ENCODE measurements at places on chromosomes 2 and 18.

- DNase-seq = no peak
Measured at GRCh38 chr18:28357766-28358401, 181.0 kb upstream of the CDH2 start.

DNA sequence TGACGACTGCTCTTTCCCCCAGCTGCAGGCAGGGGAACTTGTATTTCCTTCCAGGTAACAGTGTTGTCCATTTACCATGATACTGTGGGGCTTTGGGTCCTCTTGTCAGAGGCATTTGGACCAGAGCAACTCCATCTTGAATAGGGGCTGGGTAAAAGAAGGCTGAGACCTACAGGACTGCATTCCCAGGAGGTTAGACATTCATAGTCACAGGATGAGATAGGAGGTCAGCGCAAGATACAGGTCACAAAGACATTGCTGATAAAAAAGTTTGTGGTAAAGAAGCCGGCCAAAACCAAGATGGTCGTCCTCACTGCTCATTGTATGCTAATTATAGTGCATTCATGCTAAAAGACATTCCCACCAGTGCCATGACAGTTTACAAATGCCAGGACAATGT lies 249.5 kb downstream of the SLC4A3 start:
- DNase-seq = no peak

GRCh38 chr18:72986103-72986502 lies 118.3 kb upstream of the NETO1 start:
- DNase-seq = peak; percentile 74

DNA sequence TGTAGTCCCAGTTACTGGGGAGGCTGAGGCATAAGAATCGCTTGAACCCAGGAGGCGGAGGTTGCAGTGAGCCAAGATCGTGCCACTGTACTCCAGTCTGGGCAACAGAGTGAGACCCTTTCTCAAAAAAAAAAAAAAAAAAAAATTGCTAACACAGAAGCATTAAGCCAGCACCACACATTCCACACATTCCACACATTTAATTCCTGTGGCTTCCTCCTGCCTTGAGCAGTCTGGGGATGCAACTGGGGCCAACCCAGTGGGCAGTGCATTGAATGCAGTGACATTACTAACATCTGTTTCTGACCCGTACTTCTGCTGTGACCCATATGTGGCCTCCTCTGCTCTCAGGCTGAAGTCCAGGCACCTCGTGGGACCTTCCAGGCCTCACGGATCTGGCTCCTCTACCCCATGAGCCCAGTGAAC lies 107.0 kb downstream of the BCL2L11 start:
- no peak for DNase-seq

DNA sequence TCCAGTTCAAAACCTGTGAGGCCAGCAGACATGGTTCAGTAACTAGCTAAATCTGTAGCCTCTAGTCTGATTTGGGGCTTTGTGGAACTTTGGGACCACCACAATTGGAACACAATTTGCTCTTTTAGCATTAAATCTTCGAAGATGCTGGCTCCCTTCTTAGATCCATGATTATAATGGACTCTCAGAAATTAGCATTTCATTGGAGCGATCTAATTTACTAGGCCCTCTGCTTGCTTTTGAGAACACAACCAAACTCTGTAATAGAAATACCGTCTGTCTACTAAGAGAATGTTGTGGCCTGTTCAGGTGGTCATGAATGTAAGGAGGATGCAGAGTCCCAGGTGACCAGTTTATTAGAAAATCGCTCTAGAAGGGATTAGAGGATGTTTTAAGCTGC lies 70.2 kb upstream of the LYPD6B start:
- no peak for DNase-seq

DNA sequence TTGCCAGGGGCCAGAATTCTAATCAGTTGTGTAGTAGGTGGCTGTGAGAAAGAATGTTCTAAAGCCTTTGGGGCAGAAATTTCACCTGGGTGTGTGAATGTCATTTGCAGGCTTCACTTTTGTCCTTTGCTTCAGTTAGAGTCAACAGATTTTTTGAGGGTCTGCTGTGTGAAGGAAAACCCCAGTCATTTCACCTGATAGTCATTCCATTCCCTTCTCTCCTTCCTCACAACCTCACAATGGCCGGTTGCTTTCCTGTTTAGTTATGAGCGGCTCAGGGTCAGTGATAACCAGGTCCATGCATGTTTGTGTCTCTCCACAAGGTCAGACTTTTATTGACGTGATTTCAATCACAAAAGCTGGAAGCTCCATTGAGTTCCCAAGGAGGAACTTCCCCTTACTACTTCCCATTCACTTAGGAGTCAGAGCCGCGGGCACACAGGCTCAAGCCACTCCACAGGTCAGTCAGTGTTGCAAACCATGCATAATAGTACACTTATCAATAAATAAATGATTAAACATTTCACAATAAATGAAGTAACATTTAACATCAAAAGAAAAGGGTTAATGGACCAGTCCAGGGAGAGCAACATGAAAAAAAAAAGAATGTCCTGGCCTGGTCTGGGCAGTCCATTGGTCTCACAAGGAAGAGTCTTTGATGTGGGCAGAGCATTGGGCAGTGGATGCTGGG lies 74.3 kb downstream of the NPAS2 start:
- DNase-seq = no peak

DNA sequence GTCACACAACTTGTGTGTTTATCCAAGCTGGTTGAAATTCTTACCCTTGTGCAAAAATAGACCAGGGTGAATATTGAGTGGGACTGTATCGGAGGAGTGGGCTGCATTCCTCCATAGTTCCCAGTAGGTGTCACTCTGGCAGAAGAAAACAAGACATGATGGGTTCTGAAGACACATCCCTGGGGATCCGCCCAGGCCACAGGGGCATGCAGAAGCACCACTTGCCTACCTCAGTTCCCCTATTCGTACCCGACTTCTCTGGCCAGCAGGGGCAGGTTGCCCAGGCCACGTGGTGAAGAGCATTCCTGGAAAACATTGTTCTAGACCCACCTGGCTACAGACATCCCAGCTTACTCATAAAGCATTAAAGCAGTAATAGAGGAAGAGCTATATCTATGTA lies 168.2 kb downstream of the FAM210A start:
- peak; percentile 44 for DNase-seq

GRCh38 chr2:138689705-138690104 lies 90.5 kb downstream of the NXPH2 start:
- peak; percentile 73 for DNase-seq

DNA sequence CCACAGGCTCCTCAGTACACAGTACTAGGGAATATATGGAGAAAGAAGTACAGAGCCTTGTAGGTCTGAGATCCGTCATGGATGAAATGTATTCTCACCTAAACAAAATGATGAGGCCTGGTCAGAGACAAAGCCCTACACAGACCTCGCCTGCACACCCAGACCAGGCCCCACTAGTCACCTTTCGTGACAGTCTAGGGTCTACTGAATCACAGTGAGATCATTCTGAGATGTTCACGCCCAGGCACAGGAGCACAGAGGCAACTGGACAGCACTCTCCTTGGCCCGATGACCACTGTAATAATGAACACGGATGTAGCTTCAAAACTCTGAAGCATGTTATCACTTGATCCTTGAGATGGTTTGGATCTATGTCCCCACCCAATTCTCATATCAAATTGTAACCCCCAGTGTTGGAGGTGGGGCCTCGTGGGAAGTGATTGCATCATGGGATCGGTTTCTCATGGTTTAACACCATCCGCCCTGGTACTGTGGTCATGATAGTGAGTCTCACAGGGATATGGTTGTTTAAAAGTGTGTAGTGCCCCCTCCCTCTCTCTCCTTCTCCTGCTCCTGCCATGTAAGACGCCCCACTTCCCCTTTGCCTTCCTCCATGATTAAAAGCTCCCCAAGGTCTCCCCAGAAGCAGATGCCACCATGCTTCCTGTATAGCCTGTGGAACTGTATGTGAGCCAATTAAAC lies 15.1 kb downstream of the DOCK10 start:
- no peak for DNase-seq

DNA sequence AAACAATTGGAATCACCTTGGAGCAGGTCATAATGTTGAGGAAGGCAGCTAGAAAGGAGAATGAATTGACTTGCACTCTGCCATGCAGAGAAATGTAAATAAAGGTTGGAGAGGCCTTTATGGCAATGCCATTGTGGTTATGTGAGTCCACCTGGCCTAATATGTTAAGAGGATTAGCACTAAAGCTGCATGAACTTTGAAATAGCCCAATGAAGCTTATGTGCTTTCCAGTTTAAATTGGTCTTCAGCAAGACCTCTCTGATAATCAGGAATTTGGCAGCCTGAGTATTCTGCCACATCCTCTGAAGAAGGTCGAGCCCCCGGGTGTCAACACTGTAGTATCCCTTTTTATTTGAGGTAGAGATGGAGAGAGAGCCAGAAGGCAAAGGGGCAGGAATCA lies 464.9 kb downstream of the CDH2 start:
- DNase-seq = no peak

- DNase-seq = no peak
Measured at GRCh38 chr2:240405684-240406313, 29.7 kb upstream of the GPC1 start.

DNA sequence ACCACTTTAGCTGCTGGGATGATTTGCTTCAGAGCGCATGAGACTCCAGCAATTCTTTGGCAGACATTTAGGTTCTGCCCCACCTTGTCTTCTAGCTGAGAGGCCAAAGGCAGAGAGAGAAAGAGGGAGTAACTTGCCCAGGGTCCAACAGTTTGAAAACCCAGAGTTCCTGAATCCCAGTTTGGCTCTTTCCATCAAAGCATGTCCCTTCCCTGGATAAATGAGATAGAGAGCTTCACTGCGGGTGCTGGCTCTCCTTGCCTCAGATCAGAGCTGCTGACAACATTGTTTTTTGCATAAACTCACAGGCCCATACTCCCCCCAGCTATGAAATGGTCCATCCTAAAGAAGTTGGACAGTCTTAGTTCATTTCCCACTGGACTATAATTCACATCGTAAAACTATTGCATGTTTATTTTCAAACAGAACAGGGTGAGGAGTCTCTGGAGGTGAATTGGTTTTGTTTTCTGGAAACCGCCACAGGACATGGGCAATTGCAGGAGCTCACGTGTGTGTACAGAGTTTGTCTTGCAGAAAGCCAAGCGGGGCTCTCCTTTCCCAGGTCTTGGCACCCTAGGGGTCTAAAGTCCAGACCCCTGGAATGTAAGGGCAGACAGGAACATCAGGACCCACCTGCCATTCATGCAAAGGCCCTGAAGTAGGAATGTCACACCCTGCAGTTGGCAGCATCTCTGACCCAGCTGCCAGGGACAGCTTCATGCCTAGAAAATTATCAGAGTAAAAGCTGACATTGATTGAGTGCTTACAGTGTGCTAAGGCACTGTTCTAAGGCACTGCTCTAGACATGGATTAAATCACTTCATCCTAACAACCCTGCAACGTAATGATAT lies 25.0 kb upstream of the SLC14A2 start:
- DNase-seq = no peak

DNA sequence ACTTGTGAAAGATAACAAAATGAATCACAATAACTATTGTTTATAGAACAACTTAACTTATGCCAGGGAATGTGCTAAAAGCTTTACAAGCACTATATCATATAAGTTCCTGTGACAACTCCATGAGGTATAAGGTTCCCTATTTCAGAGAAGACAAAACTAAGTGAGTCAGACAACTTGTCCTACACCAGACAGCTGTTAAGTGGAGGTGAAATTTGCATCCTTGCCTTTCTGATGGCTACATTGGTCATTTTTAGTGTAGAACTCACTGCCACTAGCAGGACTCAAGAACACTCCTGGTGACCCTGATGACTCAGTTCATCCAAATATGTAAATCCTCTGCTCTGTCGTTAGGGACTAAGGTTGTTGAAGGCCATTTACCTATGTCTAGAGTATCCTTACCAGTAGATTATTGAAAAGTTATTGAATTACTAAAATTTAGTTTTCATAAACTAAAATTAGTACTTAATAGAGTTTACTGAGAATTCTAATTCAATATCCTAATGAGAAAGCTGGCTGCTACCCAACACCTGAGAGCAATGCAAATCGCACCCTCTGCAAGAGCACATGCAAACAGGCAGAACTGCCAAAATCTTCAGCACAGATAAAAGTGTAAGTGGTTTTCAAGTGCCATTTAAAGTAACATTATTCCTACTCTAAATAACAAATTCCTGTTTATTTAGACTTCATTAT lies 636.2 kb downstream of the NRXN1 start:
- DNase-seq = peak; percentile 31

Measured in epithelial cell of esophagus (primary cell).